ENCODE measurements at places on chromosomes 6 and 20.

DNA sequence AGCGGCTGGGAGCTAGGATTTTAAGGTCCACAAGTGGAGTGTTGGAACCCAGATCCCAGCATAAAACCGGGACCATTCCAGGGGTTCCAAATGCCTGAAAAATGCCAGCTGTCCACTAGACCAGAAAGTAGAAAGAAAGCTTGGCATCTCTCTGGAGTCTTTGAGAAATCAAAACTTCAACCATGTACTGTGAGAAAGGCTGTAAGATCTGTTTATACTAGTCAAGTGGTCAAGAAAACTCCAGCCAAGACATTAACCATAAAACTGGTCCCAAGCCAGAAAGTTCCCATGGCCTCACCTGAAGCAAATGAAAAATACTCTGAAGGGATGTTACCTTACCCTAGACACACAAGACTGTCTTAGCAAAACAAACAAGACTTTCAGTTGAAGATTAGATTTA is 112.6 kb downstream of the DCDC2 start:
- DNase-seq, result no peak

- DNase-seq, result no peak
These were observed at the start of gene VSTM2L for GRCh38 chr20:37902504-37903313. Gene VSTM2L (plus strand): TSS chr20:37903127. CDS start chr20:37903351, 224 bp downstream.

DNA sequence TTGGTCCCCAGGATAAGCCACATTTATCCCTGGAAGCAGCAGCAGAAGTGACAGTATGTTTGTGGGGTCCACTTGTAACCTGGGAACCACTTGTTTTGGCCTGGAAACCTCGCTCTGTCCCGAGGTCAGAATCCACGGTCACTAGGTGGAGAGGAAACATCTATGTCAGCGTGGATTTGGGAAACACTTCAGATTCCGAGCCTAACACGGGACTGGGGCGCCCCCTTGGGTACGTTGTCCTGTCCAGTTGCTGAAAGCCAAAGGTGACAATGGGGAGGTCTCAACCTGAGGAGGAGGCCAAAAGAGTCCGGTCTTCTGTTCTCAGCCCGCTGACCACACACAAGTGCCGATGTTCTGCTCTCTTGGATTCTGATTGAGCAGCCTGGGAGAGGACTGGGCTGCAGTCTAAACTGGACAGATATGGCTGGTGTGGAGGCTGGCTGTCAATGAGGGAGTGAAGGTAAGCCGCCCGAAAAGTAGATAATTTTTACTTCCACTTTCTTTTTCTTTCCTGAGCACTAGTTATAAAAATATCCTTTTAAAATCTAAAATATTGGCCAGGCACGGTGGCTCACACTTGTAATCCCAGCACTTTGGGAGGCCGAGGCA is 4.9 kb upstream of the ZFP57 start:
- no peak for DNase-seq

GRCh38 chr6:170454512-170455285 is 98.4 kb downstream of the PSMB1 start:
- DNase-seq, result no peak

- DNase-seq, result no peak
These were observed 47.0 kb downstream of the ARHGAP18 start for GRCh38 chr6:129662980-129663431.

- no peak for DNase-seq
These were observed 17.1 kb upstream of the CALHM6 start for GRCh38 chr6:116444092-116444491.

DNA sequence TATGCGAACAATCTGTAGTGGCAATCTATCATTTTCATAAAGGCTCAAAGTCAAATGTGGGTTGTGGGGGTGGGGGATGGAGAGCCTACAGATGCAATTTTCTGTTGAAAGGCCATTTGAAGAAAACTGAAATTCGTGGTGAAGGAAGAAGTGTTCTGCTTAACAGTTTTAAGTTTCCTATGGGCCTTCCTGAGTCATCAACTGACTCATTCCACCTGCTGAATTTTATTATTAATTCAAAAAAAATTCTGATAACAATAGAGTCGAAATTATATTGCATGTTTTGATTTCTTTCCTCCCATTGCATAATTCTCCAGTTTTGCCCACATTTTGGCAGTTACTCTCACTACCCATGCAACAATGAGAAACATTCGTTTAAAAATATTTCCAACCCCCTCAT is 622.3 kb upstream of the ARID1B start:
- DNase-seq, result no peak

GRCh38 chr6:15736297-15736696 is 73.5 kb upstream of the DTNBP1 start:
- no peak for DNase-seq

- DNase-seq, result no peak
These were observed 1.6 kb upstream of the TUBB1 start for GRCh38 chr20:59017493-59018231.

GRCh38 chr6:63802606-63803206 is 167.1 kb downstream of the PHF3 start:
- no peak for DNase-seq

DNA sequence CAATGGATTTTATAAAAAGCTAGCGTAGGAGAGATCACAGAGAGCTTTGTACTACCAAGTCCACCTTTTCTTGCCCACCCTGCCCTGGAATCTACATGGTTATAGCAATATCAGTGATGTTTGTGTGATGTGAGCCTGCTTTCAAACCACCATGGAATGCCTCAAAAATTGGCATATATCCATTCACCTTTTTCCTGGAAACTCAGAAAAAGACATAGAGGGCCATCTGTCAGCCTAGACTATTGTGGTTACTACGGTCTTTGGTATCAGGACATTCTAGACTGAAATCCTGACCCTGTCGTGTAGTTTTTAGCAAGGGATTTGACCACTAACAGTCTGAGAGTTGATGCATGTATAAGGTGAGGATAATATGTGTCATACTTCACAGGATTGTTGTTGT is 239.6 kb downstream of the GRIK2 start:
- no peak for DNase-seq

DNA sequence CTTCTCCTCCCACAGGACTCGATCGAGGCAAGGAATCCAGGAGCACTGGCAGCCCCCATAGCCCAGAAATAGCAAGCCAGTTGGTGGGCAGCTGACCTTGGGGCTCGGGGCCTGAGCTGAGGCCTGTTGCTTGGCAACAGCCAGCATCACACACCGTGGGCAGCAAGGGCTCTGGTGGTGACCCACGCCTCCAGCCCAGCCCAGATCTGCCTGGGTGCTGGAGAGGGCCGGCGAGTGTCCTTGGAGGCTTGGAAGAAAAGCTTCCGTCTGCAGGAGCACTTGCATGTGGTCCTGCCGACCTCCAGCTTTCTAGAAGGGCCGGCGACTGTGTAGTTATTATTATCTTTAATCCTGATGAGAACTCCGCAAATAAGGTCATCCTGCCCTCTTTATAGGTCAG is 67.3 kb downstream of the STK35 start:
- no peak for DNase-seq

DNA sequence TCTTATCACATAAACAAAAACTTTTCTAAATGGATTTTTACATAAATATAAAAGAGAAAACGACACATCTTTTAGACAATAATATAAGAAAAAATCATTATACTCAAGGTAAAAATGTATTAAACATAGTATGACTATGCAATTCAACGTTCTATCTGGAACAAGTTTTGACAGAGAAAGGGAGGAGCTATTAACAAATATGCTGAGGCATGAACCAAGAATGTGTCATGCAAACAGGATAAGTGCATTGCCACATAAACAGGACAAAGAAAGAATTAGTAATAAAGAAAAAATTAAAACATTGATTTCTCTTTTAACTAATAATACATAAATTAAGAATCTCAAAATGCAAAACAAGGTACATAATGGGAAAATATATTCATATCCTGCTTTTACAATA is 1353.4 kb upstream of the GJE1 start:
- no peak for DNase-seq

GRCh38 chr6:154440022-154440421 is 70.5 kb downstream of the CNKSR3 start:
- DNase-seq, result no peak

DNA sequence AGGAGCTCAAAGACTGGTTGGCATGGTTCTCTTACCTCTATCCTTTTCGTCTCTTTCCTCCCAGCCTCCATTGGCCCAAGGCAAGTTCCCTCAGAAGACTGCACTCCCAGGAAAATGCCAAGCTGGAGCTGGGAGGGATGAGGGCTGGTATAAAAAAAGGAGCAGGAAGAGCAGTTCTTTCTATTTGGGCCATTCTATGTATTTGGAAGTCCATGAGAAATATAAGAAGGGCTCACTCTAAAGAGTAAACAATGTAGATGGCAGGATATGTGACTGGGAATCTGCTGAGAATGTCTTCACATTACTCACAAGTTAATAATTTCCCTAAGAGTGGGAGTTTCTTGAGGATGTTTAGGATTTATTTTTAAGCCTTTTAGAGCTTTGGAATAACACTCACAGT is 36.6 kb upstream of the ADTRP start:
- DNase-seq, result no peak

GRCh38 chr20:37280403-37280802 is 9.1 kb upstream of the MANBAL start:
- DNase-seq, result no peak

GRCh38 chr20:58402827-58403226 is 13.8 kb downstream of the VAPB start:
- no peak for DNase-seq

DNA sequence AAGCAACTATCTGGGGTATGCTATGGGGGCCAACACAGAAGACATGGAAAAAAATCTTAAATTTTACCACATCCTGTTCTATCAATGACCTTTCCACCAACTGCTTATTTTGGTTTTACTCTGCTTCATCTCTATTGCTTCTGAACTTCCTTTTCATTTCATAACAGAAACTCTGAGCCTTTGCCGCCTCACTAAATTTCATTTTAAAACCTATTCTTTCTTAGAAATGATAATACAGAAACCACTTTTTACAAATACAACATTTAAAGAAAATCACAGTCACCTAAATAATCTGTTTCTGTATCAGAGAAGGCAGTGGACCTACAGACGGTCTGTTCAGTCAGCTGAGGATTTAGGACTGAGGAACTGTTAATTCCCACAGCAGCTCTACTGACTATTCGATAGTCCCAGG is 117.5 kb downstream of the KCNQ5 start:
- no peak for DNase-seq

GRCh38 chr6:163757520-163757919 is 343.0 kb downstream of the QKI start:
- no peak for DNase-seq

DNA sequence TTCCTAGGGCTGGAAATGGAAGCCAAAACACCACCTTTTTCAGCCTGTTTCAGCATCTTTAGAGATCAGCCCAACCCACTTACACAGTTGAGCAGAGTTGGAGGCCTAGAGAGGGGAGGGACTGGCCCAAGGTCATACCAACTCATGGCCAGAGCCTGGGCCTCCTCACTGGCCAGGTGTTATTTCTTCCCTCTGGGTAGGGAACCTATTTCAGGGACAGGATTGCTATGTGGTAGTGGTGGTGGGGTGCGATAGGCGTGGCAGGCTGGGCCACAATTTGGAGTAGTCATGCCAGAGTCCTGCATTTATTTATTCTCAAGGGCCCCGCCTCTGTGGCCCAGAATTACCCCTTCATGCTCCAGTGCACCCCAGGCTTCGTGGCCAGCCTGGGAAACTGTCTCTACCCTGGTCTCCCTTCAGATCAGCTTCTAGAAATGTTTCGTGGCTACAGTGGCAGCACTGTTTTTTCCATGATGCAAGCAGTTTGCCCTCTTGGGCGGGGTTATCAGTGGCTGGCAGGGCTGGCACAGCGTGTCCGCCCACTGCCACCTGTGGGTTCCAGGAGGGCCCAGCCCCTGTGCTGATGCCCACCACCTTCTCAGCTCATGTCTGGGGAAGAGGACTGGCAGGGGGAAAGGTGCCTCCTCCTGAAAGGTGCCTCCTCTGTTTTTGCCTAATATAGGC is 6.2 kb downstream of the VEGFA start:
- no peak for DNase-seq

GRCh38 chr6:52213127-52213526 is 27.0 kb downstream of the IL17A start:
- no peak for DNase-seq

- no peak for DNase-seq
These were observed 87.9 kb upstream of the AKIRIN2 start for GRCh38 chr6:87789900-87790290.

GRCh38 chr6:21377356-21377755 is 216.2 kb upstream of the SOX4 start:
- no peak for DNase-seq

- no peak for DNase-seq
These were observed 353.3 kb downstream of the ZFAND3 start for GRCh38 chr6:38172739-38173410.

GRCh38 chr6:139418481-139419132 is 44.2 kb upstream of the CITED2 start:
- no peak for DNase-seq

DNA sequence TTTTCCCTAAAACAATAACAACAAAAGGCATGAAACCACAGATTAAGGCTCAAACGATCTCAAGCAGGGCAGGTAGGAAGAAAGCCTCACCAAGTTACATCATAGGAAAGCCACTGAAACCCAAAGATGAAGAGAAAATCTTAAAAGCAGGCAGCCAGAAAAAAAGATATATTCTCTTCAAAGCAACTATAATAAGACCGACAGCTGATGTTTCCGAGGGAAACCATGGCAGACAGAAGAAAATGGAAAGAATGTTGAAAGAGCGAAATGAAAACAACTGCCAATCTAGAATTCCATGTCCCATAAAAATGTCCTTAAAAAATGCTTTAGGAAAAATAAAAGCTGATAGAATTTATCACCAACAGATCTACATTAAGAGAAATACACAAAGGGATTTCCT is 161.5 kb upstream of the THBS2 start:
- DNase-seq, result no peak

- no peak for DNase-seq
These were observed 11.5 kb downstream of the ATXN1 start for GRCh38 chr6:16749516-16750485.

GRCh38 chr6:35034411-35035191 is 106.5 kb downstream of the TCP11 start:
- DNase-seq, result no peak

GRCh38 chr20:59042151-59042795 is at the start of gene PRELID3B:
Gene PRELID3B (minus strand): TSS chr20:59042786. CDS start chr20:59042730, 56 bp downstream.
- DNase-seq, result no peak

DNA sequence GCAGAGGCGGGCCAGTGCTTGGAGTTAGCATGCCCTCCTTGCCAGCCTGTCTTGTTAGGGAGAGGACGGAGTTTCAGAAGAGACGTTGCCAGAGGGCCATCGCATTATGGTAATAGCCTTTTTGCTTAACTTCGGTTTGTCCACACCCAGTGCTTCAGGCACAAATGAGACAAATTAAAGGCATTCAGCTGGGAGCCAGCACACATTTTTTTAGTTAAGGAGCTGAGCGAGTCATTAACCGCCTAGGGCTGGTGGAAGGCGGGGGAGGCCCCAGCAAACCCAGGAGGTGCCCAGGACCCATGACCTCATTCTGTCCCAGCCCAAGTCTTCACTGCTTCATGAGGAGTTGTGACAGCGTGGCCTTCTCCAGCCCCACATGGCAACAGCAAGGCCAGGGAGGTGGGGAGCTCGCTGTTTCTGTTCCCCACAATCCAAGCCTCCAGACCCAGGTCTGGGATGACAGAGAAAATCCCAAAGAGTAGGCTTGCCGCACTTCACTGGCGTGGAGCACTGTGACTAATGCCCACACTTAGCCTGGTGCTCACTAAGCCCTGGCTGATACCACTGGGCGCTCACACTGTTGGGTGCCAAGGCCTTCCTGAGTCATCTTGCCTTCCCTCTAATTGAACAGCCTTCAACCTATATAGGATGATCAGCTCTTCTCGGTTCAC is 237.1 kb downstream of the ANKRD60 start:
- DNase-seq, result no peak

All from CD8-positive, alpha-beta T cell (primary cell).